ENCODE measurements at places on chromosomes 1 and 21. TPM values are rescaled to one million over a fixed set of nuclear protein-coding genes. Genes with fewer than 3 reads are reported as not detected.

The RGS4 gene
- 36.5 TPM for total RNA-seq

The CDA gene
- not detected for total RNA-seq

The ANKRD13C gene
- 30.2 TPM for total RNA-seq

The RBM11 gene
- total RNA-seq: 0.17 TPM

The RUNX3 gene
- total RNA-seq: 0.26 TPM

The BECN2 gene
- not detected for total RNA-seq

The ADAM30 gene
- total RNA-seq: not detected

The FTCD gene
- total RNA-seq: 1.3 TPM

The CCDC181 gene
- 0.66 TPM for total RNA-seq

The PERM1 gene
- not detected for total RNA-seq

The MIXL1 gene
- total RNA-seq: not detected

Data from fibroblast of lung (primary cell).